NCI-H1092 (cell line): ENCODE measurements at places on chromosomes 1 and 21.

DNA sequence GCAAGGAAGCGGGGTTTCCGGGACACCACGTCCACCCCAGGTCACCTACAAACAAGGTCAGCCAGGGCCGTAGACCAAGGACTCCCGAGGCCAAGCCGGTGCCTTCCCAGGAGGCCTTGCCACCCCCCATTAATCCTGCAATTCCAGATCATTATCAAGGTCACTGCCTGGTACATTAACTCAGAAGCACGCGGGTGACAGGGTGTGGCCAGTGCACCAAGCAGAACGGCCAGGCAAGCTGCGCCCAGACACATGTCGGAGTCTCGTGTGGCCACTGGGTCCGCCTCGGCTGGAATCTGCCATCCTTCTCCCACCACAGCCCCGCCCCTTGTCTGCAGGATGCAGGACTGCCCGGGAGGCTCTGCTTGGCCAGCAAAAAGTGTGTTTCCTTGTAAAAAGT lies 144.7 kb downstream of the PRDM16 start:
- DNase-seq: no peak

GRCh38 chr1:15622712-15623373 lies 5.6 kb downstream of the DDI2 start:
- DNase-seq: no peak

DNA sequence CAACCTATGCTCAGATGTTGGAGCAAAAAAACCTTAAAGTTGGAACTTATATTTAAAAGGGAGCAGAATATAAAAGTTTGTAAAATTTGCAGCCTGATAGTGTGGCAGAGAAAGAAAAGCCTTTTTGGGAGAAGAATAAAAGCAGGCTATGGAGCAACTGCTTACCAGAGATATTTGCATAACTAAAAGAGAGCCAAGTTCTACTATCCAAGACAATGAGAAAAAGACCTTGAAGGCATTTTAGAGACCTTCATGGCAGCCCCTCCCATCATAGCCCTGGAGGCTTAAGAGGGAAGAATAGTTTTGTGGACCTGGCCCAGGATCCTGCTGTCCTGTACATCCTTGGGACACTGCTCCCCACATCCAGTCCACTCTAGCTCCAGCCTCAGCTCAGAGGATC lies 312.5 kb upstream of the ZRANB2 start:
- DNase-seq: no peak

GRCh38 chr1:212428496-212428895 lies 4.2 kb upstream of the NENF start:
- DNase-seq: no peak

- DNase-seq: no peak
Observed at GRCh38 chr1:225228871-225229303, 199.0 kb downstream of the LBR start.

DNA sequence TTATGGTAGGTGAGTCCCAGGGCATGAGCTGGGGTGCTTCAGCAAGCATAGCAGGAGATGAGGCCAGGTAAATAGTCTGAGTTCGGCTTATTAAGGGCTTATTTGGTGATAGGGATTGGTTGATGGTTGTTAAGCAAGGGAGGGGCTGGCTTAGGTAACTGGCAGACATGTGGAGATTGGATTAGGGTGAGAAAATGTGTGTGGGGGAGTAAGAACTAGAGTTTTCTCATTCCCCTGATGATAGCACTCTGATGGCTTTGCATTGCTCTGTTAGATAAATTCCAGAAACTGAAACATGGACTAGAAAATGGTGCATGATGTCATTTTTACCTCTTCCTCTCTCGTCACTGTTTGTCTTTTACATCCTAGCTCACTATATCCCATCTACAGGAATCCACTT lies 53.6 kb downstream of the FGGY start:
- no peak for DNase-seq

- no peak for DNase-seq
Observed at GRCh38 chr1:95229037-95229436, 5.0 kb upstream of the RWDD3 start.

DNA sequence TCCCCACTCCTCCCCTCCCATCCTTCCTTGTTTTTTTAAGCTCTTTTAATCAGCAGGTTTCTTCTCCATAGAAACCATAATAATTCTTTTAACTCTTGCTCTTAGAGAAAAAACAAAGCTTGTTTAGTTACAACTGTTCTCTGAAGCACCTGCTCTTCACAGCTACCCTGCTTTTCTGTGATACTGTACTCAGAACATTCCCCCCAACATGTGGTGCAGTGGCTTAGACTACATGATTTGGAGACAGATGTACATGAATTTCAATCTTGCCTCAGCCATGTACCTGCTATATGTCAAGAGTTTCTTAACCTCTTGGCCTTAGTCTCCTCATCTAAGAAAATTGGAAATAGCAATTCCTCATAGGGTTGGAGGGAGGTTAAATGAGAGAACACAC lies 33.5 kb downstream of the LAMC2 start:
- DNase-seq: no peak

DNA sequence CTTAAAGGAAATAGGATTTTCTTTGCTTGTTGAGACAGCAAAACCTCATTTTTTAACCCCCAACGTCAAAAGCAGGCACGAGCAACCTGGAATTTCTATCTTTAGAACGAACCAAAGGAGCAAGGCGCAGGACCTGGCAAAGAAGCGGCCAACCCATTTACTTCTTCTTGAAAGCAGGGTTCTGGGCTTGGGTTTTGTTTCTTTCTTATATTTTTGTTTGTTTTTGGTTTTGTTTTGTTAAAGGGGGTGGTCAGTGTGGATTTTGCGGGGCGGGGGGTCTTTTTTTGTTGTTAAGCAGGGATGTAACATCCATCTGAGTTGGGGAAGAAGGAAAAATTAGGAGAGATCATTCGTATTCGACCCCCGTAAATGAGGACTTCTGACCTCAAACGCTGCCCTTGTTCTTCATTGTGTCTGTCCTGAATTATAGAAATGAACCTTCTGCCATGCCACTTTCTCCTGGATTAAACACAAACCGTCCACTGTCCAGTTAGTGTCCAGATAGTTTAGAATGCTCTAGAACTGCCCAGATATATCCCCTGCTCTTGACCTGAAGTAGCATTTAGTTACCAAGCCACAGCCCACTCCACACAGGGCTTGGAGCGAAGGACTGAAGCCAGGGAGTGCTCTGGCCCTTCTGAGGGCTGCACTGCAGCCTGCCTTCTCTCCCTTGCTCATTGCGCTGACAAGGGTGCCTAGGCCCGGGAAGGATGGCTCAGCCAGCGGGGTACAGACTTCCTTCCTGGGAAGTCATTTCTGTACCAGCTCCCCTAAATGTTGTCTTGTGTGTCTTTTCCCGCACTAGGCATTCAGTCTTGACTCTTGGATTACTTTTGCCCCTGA lies 909 bp upstream of the APP start:
- DNase-seq: no peak

DNA sequence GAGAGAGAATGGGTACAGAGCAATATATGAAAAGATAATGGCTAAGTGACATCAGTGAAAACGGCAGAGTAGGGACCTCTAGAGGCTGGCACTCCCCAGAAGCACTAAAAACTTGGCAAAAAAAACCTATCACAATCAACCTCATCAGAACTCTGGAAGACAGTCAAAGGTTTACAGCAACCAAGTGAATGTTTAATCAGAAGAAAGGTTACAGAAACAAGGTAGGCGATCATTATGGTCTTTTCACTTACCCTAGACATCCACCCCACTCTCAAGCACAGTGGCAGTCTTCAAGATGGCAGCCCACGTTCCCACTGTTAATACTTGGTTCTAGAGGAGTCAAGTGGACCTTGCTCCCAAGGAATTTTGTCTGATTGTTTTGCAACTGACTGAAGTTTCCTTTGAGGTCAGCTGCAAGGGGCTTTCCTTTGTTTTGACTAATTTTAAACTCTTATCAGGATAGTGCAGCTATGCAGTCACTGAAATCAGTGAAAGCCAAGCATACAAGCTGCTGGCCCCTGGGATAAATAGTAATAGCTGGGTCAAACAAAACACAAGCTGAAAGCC lies 7.2 kb downstream of the KIFAP3 start:
- no peak for DNase-seq

DNA sequence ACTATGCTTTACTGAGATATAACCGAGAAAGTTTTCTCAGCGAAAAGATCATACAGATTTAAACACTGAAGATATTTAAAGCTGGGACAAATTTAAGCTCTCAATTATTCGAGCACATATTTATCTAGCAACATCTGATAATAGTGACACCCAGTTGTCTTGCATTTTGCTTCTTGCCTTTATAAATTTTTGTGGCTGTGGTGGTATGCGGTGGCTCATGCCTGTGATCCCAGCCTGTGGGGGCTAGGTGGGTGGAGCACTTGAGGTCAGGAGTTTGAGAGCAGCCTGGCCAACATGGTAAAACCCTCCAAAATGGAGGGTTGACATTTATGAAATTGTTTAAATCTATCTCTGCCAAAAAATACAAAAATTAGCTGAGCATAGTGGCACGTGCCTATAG lies 312.2 kb downstream of the SPATA17 start:
- no peak for DNase-seq

DNA sequence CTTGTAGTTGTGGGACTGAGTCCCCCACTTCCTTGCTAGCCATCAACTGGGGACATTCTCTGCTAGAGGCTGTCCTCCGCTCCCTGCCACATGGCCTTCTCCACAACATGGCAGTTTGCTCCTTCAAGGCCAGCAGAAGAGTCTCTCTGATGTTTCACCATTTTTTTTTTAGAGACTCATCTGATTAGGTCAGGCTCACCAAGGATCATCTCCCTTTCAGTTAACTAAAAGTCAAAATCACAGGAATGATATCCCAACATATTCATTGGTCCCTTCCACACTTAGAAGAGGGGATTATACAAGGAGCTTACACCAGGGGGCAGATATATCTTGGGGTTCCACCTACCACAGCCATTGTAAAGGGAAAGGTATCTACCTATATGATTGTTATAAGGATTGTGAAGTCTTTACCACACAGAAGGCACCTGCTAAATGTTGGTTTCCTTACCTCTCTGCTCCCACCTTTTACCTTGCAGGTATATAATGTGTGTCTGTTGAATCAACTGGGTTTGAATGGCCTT lies 23.3 kb downstream of the RIMKLA start:
- DNase-seq: no peak

- DNase-seq: no peak
Observed at GRCh38 chr1:230112131-230112701, 45.2 kb downstream of the GALNT2 start.

DNA sequence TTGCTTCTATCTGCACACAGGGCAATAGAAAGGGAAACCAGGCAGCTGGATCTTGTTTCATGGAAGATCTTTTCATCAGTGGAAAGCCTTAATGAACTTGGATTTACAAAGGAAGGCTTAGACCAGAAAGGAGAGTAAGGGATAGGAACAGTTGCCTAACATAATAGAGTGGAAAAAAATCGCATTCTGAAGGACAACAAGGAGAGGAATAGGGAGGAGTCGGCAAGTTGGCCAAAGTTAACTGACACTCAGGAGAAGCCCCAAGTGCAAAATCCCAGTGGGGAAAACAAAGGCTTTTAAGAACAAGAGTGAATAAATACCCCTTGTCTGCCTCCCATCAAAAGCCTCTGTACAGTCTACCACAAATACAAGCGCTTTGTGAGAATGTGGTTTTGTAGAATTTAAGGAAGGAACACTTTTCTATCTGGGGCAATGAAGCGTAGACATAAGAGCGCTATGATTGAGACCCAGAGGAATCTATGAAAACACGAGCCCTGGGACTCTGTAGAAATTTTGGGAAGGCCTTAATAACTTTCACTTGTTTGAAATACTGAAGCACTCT lies 74.1 kb downstream of the ZNF648 start:
- DNase-seq: no peak

GRCh38 chr1:230299191-230300006 lies 126.7 kb downstream of the PGBD5 start:
- DNase-seq: no peak

DNA sequence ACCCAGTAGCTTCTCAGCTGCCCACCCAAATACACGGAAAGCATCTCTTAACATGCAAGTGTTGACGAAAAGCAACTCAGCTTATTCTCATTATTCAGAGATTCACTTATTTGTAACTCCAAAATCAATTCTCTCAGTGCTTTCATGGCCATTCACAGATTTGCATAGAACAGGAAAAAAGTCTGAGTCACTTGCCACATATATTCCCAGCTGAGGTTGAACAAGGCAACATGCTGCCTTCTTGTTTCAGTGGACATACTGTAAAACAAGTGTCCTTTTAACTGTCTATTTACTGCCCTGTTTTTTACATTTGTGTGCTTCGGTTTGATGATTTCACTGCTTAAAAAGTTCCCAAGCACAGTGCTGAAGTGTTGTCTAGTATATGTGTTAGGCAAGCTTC lies 273.0 kb downstream of the LTN1 start:
- no peak for DNase-seq

DNA sequence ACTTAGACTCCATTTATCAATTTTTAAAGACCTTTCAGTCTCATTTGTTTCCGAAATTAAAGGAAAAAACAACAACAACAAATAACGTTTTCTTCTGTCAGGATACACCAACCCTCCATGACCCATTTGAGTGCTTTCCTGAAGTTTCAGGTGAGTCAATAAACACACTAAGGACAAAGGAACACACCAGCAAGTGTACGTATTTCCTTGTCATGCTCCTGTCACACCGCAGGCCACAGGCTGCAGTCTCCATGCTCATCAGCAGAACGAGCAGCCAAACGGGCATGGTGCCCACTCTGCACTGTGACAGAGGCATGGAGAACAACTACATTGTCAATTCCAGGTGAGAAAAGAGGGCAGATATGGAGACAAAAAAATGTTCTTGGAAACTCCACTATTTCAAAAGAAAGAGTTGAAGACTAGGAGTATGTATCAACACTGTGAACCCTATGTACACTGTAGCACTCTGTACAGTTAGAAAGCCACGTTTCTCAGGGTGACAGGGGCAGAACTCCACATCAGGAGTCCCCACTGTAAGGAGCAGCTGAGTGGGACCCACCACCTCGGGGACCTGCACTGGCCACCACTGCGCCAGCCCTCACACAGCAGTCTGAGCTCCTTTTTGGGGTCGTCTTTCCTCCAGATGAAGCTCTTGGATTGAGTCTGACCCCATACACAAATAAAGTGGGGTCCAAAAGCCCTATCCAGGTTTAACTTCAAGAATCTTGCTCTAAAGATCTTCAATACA lies 2.6 kb downstream of the PTTG1IP start:
- DNase-seq: no peak

DNA sequence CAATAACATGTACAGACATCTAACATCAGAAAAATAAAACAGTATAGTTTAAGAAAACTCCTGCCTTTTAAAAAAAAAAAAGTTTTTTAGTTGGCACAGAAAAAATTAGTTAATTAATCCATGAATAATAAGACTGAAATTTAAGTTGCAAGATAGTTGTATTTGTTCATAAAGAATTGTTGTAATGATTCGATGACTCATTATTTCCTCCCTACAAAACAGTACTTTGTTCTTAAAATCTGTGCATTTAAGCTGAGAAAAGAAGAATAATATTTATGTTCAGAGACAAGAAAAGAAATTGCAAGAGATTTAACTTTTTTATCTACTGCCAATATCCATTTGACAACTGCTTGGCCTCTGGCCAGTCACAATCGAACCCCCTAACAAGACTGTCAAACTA lies 894.7 kb downstream of the ADGRL2 start:
- no peak for DNase-seq

GRCh38 chr21:16302851-16303282 lies 573.1 kb downstream of the USP25 start:
- no peak for DNase-seq

GRCh38 chr21:27739187-27739586 lies 772.3 kb upstream of the ADAMTS5 start:
- DNase-seq: no peak

GRCh38 chr1:201892211-201892610 lies 3.5 kb downstream of the SHISA4 start:
- DNase-seq: no peak

- peak; percentile 1 for DNase-seq
Observed at GRCh38 chr21:30044447-30045064, 104.8 kb upstream of the GRIK1 start.

- DNase-seq: no peak
Observed at GRCh38 chr1:192998536-192998935, 60.6 kb downstream of the UCHL5 start.
